ENCODE measurements at places on chromosomes 4 and X.

DNA sequence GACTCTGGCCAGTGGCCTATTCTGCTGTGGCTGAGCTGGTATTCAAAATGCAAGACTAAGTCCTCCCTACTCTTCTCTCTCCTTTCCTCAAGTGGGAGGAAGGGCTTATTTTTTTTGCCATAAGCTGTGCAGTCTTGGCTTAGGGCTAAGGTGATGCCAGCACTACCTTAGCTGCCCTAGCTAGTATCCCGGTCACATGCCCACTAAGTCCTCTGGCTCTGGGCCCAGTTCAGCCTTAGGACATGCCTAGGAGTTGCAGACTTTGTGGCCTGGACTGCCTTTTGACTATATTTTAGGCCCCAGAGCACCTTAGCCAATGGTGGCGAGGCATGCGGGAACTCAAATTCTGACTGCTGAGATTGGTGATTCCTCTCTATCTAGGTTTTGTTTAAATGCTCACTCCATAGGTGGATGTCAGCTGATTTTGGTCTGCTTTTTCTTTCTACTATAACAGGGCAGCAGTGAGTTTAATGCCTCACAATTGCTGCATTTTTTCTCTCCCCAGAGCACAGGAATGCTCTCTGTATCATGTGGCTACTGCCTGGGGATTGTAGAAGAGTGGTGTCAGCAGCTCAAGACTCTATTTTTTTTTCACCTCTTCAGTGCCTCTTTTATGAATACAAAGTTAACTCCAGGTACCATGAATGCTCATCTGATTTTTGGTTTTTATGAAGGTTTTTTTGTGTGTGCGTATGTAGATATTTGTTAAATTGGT, 472.9 kb upstream of the GRID2 start:
- DNase-seq: no peak

GRCh38 chrX:128698573-128699181, 646.5 kb upstream of the ACTRT1 start:
- no peak for DNase-seq

GRCh38 chrX:123277347-123277746, 93.3 kb downstream of the GRIA3 start:
- peak; percentile 23 for DNase-seq

GRCh38 chrX:127038065-127038464, 218.5 kb downstream of the PRR32 start:
- peak; percentile 7 for DNase-seq

GRCh38 chrX:703466-703865, 72.9 kb downstream of the SHOX start:
- no peak for DNase-seq

DNA sequence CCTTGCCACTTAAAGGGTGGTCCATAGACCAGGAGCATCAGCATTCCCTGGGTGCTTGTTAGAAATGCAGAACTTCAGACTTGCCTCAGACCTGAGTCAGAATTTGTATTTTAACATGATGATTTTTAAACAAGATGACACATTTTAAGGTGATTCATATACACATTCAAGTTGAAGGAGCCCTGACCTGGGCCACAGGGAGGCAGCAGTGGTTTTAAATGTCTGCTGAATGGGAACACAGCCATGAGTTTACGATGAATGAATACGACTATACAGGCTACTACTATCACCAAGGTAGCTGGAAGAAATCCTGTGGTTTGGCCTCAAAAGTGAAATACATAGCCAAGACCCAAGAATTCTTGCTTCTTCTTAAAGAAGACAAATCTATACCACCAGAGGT, 2.9 kb downstream of the HDAC8 start:
- DNase-seq: no peak

GRCh38 chr4:76965866-76966579, 16.5 kb downstream of the SEPTIN11 start:
- no peak for DNase-seq

DNA sequence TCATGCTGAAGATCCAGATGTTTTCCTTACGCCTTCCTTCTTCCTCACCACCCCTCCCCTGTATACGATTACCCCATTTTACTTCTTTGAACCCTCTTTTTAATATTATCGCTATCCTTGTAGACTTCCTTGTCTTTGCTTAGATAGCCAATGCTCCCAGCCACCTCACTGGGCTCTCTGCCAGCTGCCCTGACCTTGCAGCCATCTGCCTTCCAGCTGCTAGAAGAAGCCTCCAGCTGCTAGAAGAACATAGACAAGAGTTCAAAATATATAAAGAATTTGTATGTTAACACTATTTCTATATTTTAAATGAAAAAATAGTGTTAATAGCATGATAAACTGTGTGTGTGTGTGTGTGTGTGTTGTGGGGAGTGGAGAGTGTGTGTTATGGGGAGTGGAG, 374.7 kb downstream of the ANKRD50 start:
- no peak for DNase-seq

- no peak for DNase-seq
Measured at GRCh38 chr4:15651676-15652075, 3.5 kb downstream of the FBXL5 start.

GRCh38 chrX:32514986-32515385, 696.4 kb downstream of the DMD start:
- DNase-seq: no peak

GRCh38 chr4:151426513-151426912, 17.5 kb downstream of the FHIP1A start:
- no peak for DNase-seq

DNA sequence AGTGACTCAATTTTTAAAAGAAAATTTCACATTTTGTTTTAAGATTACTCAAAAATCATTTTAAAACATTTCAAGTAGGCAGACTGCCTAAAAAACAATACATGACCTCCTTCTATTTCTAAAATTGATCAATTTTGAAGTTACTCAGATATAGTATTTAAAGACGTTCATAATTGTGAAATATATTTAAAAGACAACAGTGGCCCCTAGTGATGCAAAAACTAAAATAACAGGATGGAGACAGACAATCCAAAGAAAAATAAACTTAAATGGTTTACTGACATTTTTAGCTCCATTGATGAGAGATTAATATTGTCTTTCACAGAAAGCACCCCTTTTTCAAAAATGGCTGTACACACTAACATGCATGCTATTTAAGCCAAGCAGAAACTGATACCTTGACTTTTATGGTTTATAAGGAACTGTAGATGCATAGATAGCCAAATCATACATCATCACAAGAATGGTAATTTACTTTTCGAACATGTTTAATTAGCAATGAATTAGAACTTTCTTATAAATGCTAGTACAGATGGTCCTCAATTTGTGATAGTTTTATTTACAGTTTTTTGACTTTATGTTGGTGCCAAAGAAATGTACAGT, 69.8 kb upstream of the FAT4 start:
- DNase-seq: peak; percentile 17

DNA sequence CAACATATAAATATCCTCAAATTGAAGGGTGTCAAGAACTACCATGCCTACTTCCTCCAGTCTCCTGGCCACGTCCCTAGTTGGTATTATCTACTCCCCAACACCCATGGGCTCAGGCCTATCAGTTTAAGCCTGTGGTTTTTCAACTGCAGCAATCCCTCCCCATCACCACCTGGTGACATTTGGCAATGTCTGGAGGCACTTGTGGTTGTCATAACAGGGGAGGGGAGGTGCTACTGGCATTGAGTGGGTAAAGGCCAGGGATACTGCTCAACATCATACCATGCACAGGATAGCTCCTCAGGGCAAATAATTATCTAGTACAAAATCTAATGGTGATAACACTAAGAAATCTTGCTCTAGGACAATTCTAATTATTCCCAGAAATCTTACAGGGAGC, 95.3 kb downstream of the COMMD8 start:
- DNase-seq: no peak

GRCh38 chrX:120274958-120275357, 24.3 kb downstream of the ZBTB33 start:
- DNase-seq: no peak

DNA sequence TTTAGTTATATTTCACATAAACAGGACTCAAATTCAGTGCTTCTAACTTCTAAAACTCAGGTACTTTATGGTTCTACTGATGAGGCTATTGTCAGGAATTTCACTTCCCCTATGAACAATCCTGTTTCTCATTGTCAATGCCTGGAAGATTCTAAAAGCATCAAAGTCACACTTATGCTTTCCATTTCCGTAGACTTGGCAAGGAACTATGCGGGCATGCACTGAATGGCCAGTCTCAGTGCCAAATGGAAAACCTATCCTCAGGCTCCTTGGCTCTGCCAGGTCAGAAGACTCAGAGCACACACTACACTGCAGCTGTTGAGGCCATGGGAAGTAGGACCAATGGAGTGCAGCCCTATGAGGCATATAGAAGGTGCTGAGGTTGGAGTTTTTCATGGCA, 97.0 kb upstream of the PTPN13 start:
- DNase-seq: peak; percentile 85

GRCh38 chr4:142697320-142697719, 148.8 kb downstream of the INPP4B start:
- DNase-seq: no peak

GRCh38 chr4:99783940-99784339, 32.7 kb upstream of the DAPP1 start:
- DNase-seq: no peak

- DNase-seq: peak; percentile 11
Measured at GRCh38 chr4:8402640-8403039, 37.9 kb downstream of the ACOX3 start.

- no peak for DNase-seq
Measured at GRCh38 chr4:101211146-101211553, 136.2 kb downstream of the PPP3CA start.

DNA sequence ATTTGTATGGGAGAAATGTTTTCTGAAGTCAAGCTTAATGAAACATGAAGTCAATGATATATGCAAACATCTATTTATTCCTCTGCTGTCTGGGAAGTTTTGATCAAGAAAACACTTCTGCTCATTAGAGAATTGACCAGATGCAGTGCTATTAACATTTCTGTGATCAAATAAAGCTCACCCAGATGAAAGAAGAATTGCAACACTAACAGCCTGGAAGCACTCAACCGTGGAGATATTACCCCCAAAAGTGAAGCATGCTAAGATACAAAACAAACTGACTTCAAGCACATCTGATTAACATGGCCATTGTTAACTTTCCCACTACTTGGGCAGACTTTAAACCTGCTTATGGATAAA, 73.7 kb upstream of the GUCY1A1 start:
- no peak for DNase-seq

- no peak for DNase-seq
Measured at GRCh38 chr4:163941221-163941905, 446.9 kb downstream of the TMA16 start.

DNA sequence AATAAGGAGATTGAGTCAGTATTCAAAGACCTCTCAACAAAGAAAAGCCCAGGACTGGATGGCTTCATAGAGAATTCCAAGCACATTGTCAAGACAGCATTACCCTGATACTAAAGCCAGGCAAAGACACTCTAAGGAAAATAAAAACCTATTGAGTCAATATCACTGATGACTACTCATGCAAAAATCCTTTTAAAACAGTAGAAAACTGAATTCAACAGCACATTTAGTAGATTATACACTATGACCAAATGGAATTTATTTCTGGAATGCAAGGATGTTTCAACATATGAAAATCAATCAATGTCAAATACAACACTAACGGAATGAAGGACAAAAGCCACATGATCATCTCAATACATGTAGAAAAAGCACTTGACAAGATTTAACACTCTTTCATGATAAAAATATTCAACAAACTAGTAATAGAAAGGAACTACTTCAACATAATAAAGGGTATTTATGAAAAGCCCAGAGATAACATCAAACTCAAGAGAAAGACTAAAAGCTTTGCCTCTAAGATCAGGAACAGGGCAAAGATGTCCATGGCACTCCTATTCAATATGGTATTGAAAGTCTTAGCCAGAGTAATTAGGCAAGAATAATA, 633.3 kb downstream of the ANKRD50 start:
- no peak for DNase-seq

DNA sequence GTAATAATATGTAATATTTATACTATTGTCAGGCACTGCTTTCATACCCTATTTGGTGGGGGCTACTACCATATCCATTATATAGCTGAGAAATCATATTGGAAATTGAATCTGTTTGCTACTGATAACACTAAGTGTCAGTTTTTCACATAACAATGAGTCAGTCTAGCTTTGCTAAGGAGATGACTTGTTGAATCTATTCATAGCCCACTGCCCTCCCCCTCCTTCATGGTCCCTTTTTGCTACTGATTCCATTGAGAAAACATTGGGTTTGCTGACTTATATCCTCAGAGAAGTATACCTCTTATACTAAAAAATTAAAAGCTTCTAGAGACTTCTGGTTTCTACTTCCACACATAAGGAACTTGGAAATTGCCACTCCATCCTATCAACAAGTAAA, 1898.4 kb downstream of the STIM2 start:
- DNase-seq: no peak

DNA sequence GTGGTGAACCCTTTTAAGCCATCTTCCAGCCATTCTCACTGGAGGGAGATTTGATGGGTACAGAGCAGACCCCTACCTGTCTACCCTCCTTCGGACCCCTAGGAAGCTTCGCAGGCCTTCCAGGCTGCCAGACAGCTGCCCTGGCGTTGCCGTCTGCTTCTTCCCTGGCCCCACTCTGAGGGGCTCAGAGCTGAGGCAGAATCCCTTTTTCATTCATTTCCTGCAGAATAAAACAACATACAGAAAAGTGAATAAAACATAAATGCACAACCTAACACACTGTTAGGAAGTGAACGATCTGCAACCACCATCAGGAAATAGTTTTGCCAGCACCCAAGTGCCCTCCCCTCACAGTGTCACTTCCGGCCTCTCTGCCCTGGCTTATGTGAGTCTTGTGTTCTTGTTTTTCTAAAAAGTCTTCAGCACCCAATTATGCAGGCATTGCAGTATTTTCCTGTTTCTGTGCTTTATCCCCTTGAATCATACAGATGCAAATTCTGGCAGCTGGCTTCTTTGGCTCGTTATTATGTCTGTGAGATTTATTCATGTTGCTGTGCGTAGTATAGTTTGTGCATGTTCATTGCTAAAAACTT, 5.6 kb upstream of the ADD1 start:
- peak; percentile 78 for DNase-seq

GRCh38 chr4:99947608-99948007, 1.2 kb upstream of the DNAJB14 start:
- peak; percentile 9 for DNase-seq

- no peak for DNase-seq
Measured at GRCh38 chr4:41111791-41112190, 102.6 kb downstream of the APBB2 start.

DNA sequence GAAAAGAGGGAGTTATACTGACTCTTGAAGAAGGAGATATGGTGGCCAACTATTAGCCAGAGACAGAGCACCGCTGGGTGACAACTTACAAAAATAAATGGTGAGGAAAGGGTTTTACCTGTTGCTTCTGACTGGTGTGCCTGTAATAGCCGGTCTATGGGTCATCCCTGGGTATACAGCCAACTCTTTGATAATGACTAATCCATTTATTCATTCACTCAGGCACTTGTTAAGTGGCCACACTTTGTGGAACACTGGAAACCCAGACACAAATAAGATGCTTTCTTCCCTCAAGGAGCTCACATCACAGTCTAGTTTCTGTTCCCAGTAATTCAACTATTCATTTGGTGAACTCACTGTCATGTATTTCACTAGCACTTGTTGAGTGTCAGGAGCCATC, 13.2 kb upstream of the CAPN6 start:
- no peak for DNase-seq

Data from pons (tissue), 1 donor.